ENCODE measurements at places on chromosomes 11 and 22.

- DNase-seq = no peak
Observed at GRCh38 chr11:7955191-7955590, 10.1 kb downstream of the NLRP10 start.

- DNase-seq = no peak
Observed at GRCh38 chr11:130409594-130410388, 18.6 kb downstream of the ADAMTS8 start.

DNA sequence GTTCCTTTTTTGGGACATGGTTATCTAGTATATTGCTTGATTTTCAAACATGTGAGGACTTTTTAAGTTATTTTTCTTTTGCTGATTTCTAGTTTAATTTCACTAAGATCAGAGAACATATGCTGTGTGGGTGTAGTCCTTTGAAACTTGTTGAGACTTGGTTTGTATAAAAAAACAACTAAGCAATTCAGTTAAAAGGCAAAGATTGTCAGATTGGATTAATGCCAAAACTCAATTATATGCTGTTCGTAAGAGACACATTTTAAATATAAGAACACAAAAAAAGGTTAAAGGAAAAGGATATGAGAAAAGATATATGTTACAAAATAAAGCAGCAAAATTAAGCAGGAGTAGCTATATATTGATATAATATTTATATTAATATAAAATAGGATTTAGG, 17.8 kb upstream of the RRM1 start:
- DNase-seq = no peak

DNA sequence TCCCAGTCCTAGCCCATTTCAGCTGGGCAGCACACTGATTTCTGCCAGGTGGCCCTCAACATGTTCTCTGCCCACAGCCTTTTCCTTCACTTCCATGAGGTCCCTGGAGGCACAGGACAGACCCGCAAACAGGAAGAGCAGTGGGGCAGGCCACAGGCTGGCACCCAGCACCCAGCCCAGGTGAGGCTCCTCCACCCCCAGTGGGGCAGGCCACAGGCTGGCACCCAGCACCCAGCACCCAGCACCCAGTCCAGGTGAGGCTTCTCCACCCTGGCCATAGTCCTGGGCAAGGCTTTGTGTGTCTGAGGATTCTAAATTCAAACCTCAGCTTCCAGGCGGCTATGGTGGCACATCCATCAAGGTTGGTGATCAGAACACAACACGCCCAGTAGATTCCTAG, 1413.0 kb downstream of the BRD1 start:
- DNase-seq = no peak

DNA sequence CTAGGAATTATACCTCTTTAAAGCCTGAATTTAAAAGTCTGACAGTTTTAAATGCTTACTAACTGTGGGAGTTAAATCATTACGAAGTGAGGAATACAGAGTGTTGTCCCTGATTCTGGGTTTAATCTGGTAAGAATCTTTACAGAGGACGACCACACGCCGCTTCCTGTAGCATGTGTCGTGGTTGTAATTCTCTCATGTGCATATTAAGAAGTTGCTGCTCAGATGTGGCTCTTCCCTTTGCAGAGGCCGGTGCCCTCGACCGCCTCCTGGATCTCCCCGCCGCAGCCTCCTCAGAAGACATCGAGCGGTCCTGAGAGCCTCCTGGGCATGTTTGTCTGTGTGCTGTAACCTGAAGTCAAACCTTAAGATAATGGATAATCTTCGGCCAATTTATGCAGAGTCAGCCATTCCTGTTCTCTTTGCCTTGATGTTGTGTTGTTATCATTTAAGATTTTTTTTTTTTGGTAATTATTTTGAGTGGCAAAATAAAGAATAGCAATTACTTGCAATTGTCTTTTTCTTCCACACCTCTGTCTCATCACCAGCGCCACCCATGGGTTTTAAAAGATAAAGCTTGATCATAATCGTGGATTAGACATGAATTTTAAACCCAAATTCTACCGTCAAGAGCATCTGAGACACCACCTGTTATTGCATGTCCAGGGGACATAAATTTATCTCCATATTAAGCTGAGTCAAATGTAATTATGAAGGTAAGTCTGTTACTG, 6.5 kb downstream of the GAL start:
- DNase-seq = no peak

GRCh38 chr11:75334402-75334891, 17.0 kb downstream of the ARRB1 start:
- no peak for DNase-seq

GRCh38 chr11:9379041-9379440, 5.4 kb upstream of the IPO7 start:
- DNase-seq = no peak

- DNase-seq = no peak
Observed at GRCh38 chr11:132960273-132961078, 571.8 kb downstream of the OPCML start.

DNA sequence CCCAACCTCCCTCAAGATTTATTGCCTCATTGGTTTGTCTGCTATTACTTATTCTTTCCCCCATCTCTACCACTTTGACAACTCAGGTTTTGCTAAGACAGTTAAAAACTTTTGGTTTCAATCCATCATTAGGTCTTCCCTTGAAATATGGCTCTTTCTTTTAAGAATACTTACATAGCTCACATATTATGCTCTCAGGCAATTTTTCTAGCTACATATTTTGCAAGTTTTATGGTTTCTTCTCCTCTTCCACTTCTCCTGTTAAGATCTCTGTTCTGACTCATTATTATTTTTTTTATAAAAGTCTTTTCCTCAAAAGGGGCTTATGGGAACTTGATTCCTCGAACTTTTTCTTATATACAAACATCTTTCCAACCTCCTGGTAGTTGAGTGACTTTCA, 192.4 kb upstream of the MPPED2 start:
- no peak for DNase-seq

- no peak for DNase-seq
Observed at GRCh38 chr22:32967386-32968101, 90.6 kb downstream of the SYN3 start.

- DNase-seq = no peak
Observed at GRCh38 chr11:48341466-48341865, 16.7 kb downstream of the OR4C3 start.

DNA sequence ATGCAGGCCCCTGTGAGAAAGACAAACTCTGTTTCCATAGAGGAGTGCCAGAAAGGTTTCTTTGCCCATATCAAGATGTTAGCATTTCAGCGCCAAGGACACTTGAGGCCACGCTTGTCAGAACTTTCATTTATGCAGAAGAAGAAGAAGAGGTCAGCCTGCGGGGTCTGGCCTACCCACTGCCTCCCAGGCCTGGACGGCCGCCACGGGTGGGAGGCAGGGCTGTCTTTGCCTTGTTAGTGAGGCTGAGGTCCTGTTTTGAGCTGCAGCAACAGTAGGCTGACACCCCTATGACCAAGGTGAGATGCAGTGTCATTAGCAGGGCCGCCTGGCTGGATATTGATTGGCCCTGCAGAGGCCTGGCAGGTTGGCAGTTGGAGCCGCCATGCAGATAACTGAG, 183.9 kb downstream of the GRIK4 start:
- no peak for DNase-seq

- no peak for DNase-seq
Observed at GRCh38 chr22:32951807-32952153, 106.4 kb downstream of the SYN3 start.

DNA sequence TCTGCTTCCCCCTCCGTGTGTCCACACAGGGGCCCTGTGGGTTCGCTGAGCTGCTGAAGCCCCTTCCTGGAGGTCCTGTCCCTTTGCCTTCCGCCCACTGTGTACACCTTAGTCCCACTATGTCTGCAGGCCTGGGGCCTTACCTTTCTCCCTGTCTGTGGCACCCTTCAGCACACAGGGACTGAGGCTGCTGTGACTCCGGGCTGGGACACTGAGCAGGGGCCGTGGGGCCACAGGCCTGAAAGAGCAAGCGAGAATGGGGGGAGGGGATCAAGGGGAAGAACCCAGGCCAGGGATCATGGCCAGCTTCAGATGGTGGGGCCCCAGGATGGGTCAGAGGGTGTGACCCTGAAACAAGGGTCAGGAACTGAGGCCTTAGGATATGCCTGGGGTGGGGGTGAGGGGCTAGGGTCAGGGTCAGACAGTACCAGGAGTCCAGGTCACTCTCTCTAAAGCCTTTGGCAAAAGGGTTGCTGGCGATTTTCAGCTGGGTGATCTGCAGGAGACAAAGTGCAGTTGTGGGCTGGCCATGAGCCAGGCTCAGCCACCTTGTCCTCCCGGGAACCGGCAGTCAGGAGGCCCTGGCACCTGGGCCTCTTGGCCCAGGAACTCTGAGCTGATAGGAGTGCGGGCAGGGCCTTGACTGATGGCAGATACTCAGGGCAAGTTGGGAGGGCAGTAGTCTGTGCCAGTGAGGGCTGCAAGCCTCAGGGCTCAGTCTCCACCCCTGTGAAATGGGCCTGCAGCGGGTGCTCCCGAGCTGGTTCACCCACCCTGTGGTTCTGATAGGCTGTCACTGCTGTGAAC, 2.6 kb upstream of the NUDT8 start:
- no peak for DNase-seq

DNA sequence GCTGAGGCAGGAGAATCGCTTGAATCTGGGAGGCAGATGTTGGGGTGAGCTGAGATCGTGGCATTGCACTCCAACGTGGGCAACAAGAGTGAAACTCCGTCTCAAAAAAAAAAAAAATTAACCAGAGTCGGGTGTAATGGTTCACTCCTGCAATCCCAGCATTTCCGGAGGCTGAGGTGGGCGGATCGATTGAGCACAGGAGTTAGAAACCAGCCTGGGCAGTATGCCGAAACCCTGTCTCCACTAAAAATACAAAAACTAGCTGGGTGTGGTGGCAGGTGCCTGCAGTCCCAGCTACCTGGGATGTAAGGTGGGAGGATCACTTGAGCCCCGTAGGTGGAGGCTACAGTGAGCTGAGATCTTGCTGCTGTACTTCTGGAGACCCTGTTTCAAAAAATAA, 1.5 kb downstream of the RANGAP1 start:
- DNase-seq = no peak

DNA sequence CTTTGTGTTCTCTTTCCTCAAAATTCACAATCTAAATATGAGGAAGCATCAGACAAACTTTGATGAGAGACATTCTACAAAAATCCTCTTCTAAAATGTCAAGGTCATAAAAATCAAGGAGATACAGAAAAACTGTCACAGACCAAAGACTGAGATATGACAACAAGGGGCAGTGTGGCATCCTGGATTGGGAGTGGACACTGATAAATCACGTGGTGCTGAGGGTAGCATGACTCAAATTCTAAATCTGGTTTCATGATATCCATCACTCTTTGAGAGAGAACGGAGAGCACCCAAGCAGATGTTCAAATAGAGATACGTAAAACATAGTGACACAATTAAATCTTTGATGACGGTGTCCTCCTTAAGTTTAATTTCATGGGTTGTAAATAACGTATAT, 13.0 kb upstream of the CARD18 start:
- DNase-seq = no peak

GRCh38 chr22:31212783-31213629, 908 bp downstream of the LIMK2 start:
- peak; percentile 5 for DNase-seq
